NCI-H1436 (cell line): ENCODE measurements at places on chromosomes 4 and X.

DNA sequence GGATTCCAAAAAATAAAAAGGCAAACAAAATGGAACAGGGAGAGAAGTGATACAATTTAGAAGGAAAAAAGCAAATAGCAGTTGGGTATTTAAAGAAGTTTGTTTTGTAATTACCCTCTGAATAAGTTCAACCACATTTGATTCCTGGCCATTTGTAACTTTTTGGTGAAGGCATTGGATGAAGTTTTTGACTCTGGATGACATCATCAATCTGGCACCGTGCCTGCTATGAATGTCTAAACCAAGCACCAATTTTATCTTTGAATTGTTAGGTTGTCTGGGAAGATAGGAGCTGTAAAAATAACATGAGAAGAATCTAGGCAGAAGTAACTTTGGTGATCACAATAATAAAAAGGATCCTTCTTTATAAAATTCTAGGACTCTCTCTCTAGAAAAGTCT is 29.5 kb downstream of the TMPRSS11A start:
- no peak for DNase-seq

- no peak for DNase-seq
These were observed 132.3 kb upstream of the HPGD start for GRCh38 chr4:174654634-174655033.

DNA sequence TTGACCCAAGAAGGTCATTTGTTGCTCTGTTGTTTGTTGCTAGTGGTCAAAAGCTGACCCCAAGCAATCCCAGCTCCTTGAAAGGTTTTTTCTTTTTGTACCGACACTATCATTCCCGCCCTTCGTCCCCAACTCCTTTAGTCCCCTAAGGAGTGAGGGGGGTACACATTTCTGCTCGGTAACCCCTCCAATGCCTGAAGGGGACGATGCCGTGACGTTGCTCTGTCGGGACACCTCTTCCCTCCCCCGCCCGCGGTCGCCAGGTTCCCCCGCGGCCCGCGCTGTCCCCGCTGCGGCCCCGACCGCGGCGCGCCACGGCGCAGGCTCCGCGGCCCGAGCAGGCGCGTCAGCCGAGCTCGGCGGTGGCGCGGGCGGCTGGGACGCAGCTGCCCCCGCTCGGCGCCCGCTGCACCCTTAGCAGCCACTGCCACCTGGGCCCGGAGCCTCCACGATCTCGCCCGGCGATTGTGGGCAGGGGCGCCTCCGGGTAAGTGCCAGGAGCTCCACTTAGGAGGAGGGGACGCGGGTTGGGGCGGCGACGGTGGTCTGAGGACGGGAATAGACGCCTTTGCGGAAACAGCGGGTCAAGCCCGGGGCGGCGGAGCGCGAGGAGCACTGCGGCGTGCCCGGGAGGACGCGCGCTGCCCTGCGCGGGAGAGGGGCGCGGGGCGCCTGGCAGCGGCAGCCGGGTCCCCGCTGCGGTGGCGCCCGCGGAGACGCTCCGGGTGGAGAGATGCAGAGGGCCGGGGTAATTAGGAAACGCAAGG is at the start of gene GLRB:
Gene GLRB, plus strand, starts transcription at position 340 of the 767 bp plus-strand sequence. CDS start 1,875 bp downstream, outside the sequence.
- DNase-seq, result no peak

DNA sequence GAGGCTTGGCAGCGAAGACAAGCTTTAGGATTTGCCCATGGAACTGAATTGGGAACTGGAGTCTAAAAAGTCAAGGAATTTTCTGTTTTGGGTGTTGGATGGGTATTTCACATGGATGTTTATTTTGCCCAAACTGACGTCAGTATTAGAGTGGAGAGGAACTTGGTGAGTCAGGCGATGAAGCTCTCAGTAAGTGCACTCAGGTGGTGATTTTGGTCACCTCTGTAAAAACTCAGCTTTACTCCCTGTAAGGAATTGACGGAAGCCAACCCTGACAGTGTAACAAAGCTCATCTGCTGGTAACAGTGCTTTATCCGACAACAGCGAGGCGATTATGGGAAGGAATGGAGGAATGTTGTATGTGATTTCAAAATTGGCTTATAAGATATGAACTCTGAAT is 77.0 kb upstream of the PGRMC2 start:
- DNase-seq, result no peak

DNA sequence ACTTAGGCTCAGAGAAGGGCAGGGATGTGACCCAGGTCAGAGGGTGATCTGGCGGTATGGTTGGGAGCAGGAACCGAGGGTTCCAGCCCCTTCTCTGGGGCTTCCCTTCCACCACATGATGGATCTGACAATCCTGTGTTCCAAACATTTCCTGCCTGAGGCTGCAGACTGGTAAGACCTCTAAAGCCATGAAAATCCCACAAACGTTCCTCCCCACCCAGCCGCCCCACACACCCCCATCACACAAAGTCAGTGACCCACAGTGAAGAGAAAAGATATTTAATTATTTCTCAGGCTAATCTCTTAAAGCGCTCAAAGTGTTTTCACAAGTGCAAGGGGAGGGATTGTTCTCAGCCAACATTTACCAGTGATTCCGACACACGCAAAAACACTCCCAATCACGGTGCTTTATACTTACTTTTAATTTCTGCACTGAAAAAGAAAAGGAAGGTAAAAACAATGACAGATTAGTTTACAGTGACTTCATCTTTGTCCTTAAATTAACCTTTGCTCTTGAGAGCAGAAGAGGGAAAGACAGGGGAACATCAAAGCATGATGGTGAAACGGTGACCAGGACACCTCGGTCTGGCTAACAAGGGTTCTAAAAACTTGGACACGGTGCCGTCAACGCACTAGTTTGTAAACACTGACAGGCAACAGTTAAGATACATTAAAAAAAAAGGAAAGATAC is 42.4 kb downstream of the WDR1 start:
- no peak for DNase-seq

DNA sequence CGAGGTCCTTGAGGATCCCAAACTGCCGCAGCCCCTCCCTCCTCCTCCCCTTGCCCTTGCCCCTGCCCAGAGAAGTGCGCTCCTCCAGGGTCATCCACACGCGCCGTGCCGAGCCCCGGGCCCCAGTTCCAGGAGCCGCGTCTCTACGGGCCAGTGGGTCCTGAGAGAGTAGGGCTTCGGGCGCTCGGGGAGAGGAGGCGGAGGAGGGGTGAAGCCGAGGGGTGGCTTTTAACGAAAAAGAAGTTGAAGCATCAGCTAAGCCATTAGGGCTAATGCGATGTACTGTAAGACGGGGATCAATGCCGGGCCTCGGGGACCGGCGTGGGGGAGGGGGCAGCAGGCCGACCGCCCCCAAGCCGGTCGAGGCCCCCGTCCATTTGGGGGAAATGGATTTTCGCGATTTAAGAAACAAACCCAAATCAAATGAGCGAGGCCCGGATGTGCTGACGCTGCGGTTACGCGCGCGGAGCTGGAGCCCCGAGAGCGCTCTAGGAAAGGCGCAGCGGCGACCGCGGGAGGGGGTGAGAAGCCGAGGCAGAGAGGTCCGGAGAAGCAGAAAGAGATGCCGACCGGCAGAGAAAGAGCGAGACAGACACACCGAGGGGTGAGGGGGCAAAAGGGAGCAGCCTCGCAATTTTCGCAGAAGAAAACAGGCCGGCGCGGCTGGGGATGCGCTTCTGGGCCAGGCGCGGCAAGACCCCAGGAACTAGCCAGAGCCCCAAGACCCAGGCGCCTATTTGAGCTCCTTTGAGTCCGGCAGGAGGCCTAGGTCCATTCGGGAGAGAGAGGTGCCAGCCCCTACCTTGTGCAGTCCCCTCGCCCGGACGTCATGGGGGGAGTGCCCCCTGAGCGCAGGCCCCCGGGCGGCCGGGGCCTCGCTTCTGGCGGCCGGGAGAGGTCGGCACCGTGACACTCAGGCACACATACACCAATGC is 13.6 kb downstream of the HMX1 start:
- DNase-seq, result no peak

- DNase-seq, result no peak
These were observed 553.3 kb upstream of the MAGEB2 start for GRCh38 chrX:29662101-29662500.

DNA sequence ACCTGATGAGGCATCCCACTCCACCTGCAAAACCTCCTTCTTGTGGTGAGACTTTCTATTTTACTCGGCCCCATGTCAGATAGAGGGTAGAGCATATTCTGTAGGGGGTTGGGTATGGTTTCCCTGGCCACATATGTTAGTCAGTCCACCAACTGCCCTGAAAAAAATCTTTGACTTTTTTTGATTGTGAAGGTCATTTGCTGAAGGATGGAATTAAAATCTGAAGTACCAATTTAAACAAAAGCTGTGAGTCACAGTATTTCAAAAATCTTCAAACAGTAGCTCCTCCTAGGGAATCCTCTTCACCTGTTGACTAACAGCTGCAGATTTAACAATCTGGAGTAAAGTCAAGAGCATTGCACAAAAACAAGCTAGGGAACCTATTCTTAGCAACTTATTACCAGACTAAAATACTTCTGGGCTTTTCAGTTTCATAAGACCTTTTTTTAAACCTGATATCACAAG is 8.0 kb upstream of the CCDC110 start:
- DNase-seq, result no peak

DNA sequence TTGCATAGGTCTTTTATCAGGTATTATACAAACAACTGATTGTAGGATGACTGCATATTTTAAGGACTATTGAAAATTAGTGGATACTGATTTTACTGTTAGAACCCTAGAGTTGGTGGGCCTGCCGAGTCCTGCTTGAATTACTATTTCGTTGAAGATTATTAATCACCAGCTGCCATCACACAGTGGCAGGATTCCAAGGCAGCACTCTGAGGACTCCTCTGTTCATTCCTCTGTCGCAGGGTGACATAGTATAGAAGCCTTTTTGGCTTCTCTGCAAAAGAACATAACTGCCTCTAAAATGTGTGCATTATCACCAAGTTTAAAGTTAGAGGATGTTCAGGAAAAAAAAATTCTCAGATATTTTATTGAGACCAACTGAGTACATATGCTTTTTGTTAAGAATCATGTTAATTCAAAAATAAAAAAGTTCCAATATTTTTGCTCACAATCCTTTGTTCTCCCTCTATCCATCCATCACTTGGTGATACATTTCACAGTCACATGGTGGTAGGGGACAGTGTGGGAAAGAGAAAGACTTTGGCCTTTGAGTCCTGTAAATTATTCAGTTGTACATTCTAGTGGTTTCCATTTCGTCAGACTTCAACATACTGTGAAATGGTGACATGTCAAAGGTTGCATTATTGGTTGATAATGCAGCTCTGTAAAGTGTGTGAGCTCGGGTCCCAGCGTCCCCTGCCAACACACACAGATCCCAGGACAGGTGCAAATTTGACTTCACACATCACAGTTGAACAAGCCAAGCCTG is 332.5 kb downstream of the GRID2 start:
- no peak for DNase-seq

GRCh38 chrX:30735839-30736238 is 82.6 kb downstream of the GK start:
- DNase-seq, result peak; percentile 14

- no peak for DNase-seq
These were observed 345.9 kb upstream of the NOCT start for GRCh38 chr4:138669479-138670315.

DNA sequence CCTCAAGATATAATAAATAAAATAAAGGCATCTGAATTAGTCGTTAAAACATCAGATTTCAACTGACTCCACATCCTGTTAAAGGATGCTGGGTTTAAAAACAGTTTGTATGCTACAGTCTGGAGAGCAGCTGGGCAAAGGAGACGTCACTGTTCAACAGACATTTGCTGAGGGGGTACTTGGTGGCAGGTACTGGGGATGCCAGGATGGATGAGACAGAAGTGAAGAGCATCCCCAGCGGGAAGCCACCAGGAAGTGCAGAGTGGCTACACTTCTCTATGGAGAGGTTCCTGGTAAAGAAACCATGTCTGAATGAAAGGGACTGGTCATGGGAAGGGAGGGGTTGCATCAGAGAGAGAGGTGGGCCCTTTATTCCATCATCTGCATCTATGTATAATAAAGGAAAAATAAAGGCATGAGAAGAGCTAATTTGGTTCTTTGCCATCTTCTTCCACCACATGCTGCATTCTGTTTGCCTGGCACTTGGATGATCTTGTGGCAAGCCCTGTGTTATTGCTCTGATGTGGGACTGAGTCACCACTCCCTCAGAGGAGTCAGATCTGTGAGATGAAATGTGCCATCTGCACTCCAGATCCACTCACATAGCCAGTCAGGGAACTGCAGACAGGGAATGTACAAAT is 145.0 kb downstream of the SOWAHB start:
- DNase-seq, result no peak

- no peak for DNase-seq
These were observed 32.7 kb upstream of the SLC25A4 start for GRCh38 chr4:185110375-185110823.

GRCh38 chr4:176413171-176413570 is 93.4 kb downstream of the SPCS3 start:
- DNase-seq, result no peak

- DNase-seq, result no peak
These were observed 130.6 kb downstream of the UGT8 start for GRCh38 chr4:114729068-114729738.

- no peak for DNase-seq
These were observed 78.0 kb upstream of the PDHA2 start for GRCh38 chr4:95761871-95762270.

GRCh38 chrX:154748712-154749339 is 2.1 kb downstream of the GAB3 start:
- DNase-seq, result peak; percentile 48

- DNase-seq, result no peak
These were observed 203.4 kb downstream of the MAML3 start for GRCh38 chr4:139950568-139950967.

DNA sequence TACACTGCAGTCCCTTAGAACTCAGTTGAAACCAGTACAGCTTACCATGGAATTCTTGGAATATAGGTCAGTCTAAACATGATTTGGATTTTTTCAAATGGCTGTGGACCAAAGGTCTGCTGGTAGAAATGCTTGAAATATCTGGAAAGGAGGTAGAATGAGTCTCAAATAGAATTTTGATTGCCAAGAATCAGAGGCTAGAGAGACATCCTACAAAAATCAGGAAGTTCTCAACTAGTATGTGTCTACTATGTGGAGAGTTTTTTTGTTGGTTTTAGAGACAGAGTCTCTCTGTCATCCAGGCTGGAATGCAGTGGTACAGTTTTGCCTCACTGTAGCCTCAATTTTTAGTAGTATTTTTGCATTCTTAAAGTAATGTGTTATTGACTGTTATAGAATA is 53.6 kb downstream of the PAQR3 start:
- DNase-seq, result no peak

- DNase-seq, result no peak
These were observed 69.8 kb downstream of the FHDC1 start for GRCh38 chr4:153005899-153006381.

GRCh38 chrX:12753366-12753765 is 37.8 kb upstream of the PRPS2 start:
- DNase-seq, result no peak
